ENCODE measurements at places on chromosomes 11 and 22.

DNA sequence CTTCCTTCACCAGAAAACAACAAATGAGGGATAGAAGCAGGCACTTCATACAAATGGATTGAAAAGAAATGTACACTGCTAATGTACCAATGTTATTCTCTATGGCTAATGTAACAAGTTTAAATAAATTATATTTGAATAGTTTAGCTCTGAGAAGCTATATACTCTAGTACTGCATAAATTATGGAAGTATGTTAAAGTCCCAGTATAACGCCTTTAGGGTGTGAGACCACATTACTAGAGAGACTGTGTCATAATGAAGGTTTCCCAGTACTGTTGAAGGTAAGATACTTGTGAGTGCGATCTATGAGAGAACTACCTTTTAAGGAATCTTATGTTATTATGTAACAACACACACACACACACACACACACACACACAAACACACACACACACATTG, 39.8 kb upstream of the GAB2 start:
- DNase-seq: no peak

- no peak for DNase-seq
Observed at GRCh38 chr11:71188886-71189767, 63.2 kb downstream of the SHANK2 start.

- peak; percentile 57 for DNase-seq
Observed at GRCh38 chr11:113603277-113604059, 102.6 kb downstream of the TMPRSS5 start.

DNA sequence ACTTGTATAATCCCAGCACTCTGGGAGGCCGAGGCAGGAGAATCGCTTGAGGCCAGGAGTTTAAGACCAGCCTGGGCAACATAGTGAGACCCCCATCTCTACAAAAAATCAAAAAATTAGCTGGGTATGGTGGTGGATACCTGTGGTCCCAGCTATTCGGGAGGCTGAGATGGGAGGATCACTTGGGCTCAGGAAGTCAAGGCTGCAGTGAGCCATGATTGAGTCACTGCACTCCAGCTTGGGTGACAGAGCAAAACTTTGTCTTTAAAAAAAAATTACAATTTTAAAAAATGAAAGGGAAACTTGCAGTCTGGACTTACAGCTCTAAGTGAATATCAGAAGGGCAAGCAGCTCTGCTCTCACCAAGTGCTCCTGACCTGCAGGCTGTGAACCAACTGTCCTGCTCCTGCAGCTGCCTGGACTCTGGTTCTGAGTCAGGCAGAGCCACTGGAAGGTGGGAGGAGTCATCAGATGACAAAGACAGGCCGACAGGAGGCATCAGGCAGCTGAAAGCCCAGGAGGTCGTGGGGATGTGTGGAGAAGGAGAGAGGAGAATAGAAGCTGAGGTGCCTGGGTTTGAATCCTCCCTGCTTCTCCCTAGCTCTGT, 9.6 kb downstream of the SMTNL1 start:
- peak; percentile 18 for DNase-seq

DNA sequence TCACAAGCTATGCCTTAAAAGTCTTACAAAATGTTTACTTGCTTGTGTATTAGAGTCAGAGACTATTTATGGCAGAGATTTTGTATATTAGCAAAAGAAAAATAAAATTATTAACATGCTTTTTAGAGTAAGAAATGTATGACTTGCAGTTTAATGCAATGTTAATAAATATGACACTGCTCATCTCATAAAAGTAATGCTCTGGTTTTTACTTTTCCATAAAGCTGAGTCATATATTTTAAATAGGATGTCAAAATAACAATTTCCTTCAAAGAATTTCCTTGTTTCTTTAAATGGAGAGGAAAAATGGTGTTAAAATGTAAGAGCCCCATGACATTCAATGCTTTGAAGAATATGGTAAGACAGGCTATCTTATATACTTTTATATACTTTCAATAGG, 16.3 kb upstream of the RDX start:
- no peak for DNase-seq

GRCh38 chr11:73716153-73717056, 44.5 kb downstream of the RAB6A start:
- no peak for DNase-seq

DNA sequence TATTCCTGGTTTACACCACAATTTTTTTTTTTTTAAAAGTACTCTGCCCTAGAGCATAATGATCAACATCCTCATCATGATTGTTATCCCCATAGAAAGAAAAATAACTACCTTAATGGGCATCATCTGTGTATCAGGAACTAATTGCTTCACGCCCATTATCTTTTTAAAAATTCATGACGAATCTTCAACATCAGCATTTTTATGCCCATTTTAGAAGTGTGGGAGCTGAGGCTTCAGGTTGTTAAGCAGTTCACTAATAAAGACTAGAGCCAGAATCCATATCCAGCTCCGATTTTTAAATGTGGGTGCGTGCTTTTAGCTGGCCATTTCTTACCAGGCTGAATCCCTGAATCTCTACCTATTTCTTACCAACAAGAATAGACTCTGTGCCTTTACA, 92.9 kb upstream of the KCNA4 start:
- no peak for DNase-seq

- DNase-seq: no peak
Observed at GRCh38 chr11:1888347-1888753, 3.3 kb downstream of the PRR33 start.

- DNase-seq: peak; percentile 73
Observed at GRCh38 chr11:45180848-45181192, 34.4 kb downstream of the PRDM11 start.

DNA sequence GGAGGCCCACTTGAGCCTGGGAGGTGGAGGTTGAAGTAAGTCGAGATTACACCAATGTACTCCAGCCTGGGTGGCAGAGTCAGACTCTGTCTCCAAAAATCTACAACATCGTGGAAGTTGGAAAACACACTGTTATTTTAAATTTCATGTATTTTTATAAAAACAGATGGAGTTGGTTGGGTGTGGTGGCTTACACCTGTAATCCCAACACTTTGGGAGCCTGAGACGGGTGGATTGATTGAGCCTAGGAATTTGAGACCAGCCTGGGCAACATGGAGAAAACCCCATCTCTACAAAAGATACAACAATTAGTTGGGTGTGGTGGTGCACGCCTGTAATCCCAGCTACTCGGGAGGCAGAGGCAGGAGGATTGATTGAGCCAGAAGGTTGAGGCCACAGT, 52.0 kb upstream of the CLTCL1 start:
- no peak for DNase-seq

DNA sequence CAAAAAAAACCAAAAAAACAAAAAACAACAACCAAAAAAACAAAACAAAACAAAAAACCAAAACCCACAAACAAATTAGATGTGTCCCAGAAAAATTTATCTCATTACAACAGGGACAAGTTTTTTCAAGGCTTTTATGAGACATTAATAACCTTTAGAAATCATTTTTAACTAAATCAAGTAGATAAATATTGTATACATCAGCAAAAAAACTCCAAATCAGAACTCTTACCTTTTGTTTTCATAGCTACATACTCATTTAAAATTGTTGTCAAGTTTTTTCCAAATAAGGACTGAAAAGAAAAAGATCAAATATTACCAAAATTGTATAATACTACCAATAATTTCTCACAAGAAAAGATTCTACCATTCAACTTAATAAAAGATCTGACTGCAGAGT, 28.7 kb downstream of the NPAT start:
- DNase-seq: no peak

GRCh38 chr11:2365571-2366210, 11.4 kb upstream of the CD81 start:
- no peak for DNase-seq

DNA sequence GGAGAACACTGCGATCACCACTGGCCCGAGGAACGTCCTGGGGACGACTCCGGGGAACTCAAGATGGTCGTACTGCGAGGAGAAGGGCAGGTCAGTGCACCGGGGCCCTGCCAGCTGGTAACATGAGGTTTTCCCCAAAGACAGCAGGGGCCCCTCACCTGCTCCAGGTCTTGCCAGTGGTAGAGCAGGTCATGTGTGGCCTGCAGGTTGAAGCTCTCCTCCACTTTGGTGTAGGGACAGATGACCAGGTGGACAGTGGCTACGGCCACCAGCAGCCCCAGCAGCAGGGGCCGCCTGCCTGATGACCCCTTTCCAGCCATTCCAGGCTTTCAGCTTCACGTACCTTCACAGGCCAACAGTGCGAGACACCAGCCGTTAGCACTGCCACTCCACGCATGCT, 4.8 kb downstream of the ALG12 start:
- no peak for DNase-seq

GRCh38 chr22:36863979-36864378, 3.2 kb downstream of the NCF4 start:
- DNase-seq: no peak

DNA sequence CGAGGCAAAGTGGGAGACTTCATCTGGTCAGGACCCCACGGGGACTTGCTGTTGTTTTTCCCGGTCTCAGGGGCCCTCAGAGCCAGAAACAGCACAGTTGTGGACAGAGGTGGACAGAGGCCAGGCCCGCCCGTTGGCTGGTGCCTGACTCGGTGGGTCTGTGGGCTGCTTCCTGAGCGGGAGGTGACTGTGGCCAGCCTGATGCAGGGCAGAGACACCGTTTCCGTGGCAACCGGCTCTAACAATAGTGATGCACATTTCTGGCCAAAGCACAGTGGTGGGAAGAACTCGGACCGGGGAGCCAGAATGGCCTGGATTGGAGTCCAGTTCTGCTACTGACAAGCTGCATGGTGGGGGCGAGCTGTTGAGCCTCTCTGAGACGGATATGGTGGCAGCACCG, 58.7 kb upstream of the ATXN10 start:
- no peak for DNase-seq

GRCh38 chr11:119728211-119728626, 781 bp downstream of the NECTIN1 start:
- no peak for DNase-seq

DNA sequence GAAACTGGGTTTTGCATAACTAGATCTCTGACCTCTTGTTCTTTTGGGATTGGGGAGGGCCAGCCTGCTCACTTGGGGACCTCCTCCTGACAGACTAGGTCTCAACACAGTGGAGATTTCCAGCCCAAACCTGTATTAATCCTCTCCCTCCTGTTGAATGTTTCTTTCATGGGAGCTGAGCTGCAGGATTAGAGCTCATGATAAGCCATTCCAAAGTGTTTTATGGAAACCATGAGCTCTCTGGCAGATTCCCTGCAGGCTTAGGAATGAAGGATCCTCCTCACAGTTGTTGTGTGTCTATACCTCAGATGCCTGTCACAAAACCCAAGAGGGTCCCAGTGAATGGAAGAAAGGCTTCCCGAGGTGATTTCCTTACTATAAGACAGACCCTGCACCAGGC, 248.4 kb upstream of the B3GAT1 start:
- no peak for DNase-seq

DNA sequence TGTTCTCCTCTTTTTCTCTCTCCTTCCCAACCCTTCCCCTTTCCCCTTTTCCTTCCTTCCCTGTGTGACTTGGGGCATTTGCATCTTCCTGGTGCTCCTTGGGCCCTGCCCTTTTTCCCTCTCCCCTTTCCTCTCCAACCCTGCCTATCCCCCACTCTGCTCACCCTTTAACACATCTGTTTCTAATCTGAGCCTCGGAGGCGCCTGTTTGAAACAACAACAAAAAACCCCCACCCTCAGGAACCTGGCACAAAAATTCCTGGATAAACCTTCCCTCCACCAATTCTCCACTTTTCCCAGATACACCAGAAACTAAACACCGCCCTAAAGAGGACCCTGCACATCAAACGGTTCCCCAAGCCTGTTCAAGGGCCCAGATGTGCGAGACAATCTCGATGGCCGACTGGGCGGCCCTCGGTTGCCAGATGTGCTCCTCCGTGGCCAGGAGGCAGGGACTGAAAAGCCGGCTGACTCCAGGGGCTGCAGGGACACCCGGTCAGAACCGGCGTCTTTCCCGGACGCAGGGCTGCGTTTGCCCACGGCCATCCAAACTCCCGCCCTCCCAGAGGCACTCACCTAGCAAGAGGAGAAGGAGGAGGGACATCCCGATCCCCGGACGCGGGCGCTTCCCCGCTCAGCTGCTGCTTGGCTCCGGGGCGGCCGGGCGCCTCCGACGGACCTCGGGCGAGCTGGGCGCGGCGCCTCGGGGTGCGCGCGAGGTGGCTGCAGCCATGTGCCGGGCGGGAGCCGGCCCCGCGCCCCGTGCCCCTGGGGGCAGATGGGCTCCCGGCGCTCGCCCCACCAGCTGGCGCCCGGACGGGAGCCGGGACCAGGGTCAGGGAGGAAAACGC, 486 bp downstream of the CLMP start:
- DNase-seq: peak; percentile 72

Data from fibroblast of skin of scalp (primary cell).